ENCODE measurements at places on chromosomes 6 and 20. TPM values are rescaled to one million over a fixed set of nuclear protein-coding genes. Genes with fewer than 3 reads are reported as not detected.

The BFSP1 gene
- total RNA-seq: 3.5 TPM

- DNase-seq: no peak
Observed at GRCh38 chr6:150575836-150576235, 23.8 kb upstream of the PLEKHG1 start.

GRCh38 chr20:46349035-46349741 lies 40.9 kb upstream of the CDH22 start:
- DNase-seq: peak; percentile 81

DNA sequence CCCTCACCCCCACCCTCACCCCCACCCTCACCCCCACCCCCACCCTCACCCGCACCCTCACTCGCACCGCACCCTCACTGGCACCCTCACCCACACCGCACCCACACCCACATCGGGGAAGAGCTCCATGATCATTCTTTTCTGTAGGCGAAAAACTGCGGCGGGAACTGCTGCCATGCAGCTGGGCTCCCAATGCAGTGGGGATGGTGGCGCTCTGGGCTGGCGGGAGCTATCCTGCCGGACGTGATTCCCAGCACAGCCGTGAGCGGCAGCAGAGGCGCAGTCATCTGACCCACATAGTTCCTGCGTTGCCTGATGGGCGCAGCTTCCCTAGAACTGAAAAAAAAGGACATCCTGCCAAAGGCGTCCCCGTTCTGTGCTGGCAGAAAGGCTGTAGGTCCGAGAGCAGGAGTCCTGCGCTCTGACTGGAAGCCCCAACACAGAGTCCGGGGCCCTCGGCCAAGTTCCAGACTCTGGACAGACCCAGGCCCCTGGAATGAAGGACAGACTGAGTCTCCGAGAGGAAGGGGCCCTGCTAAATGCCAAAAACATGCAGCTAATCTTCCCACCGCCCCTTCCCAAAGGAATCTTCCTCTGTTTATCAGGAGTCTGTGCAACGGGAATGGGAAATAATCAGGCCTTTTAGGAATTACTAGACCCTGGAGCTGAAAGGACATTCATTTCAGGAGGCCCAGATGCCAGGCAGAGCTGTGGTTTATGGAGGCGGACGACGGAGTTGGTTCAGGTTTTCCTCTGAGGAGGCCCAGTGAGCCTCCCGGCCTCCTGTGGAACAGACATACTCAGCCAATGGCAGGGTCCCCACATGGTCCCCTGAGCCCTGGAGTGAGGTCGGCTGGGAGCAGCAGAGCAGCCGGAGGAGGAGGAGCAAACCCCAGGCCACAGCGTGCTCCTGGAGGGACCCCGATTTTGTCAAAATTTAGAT lies 14.1 kb upstream of the TCFL5 start:
- DNase-seq: peak; percentile 74

The TPX2 gene
- total RNA-seq: 27.2 TPM

- DNase-seq: no peak
Observed at GRCh38 chr6:136979206-136979605, 57.1 kb downstream of the SLC35D3 start.

GRCh38 chr20:32535316-32535952 lies 49.7 kb downstream of the NOL4L start:
- DNase-seq: no peak

DNA sequence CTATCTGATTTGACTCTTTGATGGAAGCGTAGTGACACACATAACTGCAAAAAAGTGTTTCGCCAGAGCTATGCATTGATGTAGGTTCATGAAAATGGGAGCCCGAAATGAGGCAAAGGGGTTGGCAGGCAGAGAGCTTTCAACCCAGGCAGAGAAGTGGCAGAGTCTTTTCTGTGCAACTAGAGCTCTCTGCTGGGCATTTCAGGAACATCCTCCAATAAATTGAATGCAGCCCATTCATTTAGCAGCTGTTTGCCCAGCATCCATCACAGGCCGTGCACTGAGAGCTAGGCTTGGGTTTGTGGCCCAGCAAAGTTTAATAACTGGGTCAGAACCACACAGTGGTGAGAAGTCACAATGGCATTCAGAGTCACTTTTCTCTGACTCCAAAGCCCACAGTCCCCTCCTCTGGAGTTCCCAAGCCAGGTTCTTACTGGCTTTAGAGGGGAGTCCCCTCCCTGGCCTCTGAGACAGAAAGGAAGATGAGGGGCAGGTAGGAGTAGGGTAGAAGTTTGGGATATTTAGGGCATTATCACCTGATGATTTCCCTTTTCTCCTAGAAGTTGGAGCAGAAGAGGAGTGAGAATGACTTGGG lies 31.8 kb upstream of the ELMO2 start:
- DNase-seq: peak; percentile 9

DNA sequence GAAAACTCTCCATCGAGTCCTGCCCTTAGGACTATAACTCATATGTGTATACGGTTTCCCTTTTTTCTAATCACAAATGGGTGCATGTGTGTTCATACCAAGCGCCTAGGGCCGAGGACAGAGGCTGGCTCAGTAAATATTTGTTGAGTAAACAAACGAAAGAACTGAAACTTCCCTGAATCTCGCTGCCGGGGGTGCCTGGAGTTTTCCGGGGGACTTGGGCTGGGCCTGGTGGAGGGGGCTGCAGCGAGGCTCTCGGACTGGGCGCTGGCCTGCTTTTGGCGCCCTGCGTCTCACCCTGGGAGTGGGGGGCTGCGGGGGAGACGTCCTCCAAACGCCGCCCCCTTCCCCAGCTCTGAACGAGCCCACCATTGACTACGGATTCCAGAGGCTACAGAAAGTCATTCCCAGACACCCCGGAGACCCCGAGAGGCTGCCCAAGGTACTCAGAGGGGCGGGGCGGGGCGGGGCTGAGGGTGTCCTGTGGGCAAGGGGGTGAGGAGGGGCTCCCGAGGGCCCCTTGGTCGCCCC lies 49.0 kb downstream of the CPXM1 start:
- no peak for DNase-seq

DNA sequence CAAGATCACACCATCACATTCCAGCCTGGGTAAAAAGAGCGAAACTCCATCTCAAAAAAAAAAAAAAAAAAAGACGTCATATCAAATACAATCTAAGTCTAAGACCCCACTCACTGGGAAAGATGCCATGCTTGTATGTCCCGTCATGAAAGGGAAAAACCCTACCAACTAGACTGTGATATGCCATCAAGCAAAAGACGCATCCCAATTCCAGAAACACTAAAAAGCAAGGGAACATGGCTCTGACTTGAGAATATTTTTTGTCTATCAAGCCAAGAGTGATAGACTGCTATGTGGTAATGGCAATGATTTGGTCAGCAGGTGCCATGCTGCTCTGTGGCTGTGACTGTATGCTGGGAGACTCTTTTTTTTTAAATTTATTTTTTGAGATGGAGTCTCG lies 23.0 kb downstream of the LAMA5 start:
- DNase-seq: no peak

- no peak for DNase-seq
Observed at GRCh38 chr20:58743929-58744534, 51.4 kb downstream of the NPEPL1 start.

- no peak for DNase-seq
Observed at GRCh38 chr6:113356139-113356538, 501.0 kb upstream of the MARCKS start.

DNA sequence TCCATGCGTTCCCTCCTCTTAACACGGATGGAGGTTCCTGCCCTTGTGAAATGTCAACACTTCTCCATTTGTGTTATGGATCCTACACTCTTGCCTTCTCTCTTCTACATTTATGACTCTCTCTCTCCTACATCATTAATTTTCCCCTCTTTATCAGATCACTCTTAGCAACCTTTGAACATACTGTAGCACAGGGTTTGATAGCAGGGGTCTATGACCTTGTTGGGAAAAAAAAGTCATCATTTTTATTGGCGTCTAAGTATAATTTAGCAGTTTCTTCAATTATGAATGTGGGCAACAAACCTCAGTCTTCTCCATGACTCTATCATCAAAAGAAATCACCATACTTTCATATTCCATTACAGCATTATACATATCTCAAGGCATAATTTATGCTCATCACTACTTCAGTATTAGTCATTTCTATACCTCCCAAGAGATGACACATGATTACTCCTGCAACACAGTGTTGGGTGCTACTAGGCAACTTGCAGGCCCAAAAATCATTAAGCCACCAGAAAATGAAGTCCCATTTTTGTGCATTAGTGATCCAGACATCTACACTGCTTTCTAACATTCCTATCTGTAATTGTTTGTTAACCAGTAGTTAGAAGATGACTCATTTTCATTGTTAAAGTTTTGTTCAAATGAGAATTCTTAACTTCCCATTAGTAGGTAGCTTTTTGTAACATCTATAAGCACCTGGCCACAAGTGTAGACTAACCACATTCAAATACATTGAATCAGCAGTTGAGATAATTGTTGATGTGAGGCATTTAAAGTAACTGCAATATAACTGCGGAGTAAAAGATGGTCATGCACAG lies 9.5 kb downstream of the CYP39A1 start:
- DNase-seq: no peak

The SMOC2 gene
- total RNA-seq: not detected

DNA sequence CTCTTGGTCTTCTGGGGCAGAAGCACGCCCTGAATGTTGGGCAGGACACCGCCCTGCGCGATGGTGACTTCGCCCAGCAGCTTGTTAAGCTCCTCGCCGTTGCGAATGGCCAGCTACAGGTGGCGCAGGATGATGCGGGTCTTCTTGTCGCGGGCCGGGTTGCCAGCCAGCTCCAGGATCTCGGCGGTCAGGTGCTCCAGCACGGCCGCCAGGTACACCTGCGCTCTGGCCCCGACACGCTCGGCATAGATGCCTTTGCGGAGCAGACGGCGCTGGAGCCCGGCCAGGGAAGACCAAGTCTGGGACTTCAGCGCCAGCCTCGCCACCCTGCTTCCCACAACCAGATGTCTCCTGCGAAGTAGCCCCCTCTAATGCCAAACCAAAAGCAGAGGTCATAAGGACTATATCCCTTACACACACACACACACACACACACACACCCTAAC lies 8.0 kb upstream of the SLC17A3 start:
- DNase-seq: peak; percentile 61

DNA sequence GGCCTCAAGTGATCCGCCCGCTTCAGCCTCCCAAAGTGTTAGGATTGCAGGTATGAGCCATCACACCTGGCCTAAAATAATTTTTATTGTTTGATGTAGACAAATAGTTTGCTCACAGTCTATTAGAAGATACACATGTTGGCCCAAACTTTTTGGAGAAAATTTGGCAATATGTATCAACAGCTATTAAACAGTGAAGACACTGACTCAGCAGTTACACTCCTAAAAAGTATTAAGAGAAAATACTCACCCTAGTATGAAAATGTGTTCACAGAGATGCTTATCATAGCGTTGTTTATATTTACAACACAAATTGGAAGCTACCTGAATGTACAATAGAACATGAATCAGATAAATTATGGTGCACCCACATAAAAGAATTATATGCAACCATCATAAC lies 173.1 kb downstream of the WDR27 start:
- DNase-seq: no peak

DNA sequence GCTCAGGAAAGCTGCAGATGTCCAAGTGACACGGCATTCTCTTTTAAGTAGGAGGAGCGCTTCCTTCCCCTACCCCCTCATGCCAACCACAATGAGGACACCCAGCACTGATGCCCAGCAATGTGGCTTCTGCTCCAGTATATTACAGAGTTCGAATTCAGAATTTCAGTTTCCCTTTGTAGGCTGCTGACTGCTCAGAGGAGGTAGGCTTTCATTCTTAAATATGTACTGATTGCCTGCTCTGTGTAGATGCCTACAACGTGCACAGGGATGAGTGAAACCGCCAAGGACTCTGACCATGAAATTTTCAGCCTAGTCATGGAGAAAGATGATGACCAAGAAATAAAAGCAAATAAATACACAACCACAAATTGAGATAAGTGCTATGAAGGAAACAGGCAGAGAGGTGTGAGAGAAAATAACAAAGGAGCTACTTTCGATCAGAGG lies 50.9 kb upstream of the TNFAIP3 start:
- no peak for DNase-seq

The SLC17A2 gene
- total RNA-seq: not detected

The SSTR4 gene
- total RNA-seq: not detected

The CAP2 gene
- total RNA-seq: 4.4 TPM

DNA sequence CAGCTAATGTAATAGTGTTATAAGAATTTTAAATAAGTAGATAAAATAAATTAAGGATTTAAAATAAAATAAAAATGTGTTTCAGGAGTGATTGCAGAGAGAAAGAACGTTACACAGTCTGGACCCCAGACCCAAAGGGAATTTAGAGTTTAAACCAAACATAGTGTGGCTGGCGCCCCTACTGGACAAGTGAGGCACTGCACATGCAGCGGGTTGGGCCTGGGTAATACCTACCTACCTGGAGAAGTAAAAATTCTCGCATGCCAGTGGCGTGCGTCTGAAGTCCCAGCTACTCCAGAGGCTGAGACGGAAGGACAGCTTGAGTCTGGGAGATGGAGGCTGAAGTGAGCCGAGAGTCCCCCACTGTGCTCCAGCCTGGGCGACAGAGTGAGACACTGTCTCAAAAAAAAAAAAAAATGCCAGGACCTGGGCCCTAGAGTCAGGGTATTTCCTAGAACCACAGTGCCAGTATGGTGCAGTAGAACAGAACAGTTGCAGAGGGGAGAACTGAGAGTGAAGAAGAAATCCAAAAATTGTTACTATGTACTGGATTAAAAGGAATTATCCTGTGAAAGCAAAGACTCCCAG lies 71.4 kb upstream of the TCF21 start:
- DNase-seq: peak; percentile 61

DNA sequence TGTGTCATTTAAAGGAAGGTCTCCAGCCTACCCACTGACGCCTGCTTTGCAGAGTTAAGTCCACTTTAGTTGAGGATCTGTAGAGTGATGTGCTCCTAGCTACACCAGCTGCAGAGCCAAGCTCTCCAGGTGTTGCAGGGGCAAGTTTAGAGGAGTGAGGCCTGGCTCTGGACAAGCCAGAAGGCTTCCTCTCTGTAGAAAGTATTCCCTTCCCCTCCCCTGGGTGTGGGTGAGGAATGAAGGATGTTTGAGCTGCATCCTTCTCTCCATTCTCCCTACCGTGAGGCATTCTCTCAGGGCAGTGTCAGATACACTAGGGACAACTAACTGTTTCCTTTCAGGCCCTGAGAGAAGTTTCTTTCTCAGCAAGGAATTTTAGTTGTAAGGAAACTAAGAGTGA lies 66.5 kb downstream of the ELOVL5 start:
- peak; percentile 15 for DNase-seq

- DNase-seq: no peak
Observed at GRCh38 chr6:19245656-19246055, 591.5 kb upstream of the ID4 start.

The HLA-DRB5 gene
- 0.82 TPM for total RNA-seq

- DNase-seq: no peak
Observed at GRCh38 chr6:105990151-105990550, 96.0 kb upstream of the PRDM1 start.

- DNase-seq: no peak
Observed at GRCh38 chr6:48552905-48553304, 441.9 kb upstream of the PTCHD4 start.

DNA sequence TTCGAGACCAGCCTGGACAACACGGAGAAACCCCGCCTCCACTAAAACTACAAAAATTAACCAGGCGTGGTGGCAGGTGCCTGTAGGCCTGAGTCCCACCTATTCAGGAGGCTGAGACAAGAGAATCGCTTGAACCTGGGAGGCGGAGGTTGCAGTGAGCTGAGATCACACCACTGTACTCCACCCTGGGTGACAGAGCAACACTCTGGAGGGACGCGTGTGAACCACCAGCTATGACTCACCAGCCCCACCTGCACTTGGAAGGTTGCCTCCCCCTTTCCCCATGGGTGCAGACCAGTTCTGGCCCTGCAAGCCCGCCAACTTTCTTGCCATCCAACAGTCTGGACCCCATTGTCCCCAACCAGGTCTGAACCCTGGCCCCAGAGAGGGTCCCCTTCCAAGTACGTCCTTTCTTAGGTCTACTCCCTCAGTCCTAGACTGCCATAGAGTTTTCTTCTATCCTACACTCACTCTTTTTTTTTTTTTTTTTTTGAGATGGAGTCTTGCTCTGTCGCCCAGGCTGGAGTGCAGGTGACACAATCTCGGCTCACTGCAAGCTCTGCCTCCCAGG lies 29.2 kb downstream of the ATP9A start:
- no peak for DNase-seq

Data from endothelial cell (in vitro differentiated cells).